ENCODE measurements at places on chromosomes 1 and 21. TPM values are rescaled to one million over a fixed set of nuclear protein-coding genes. Genes with fewer than 3 reads are reported as not detected.

ATP1A2 gene
- total RNA-seq: 1.8 TPM

AMY1A gene
- total RNA-seq: not detected

CHRNB2 gene
- total RNA-seq: 0.31 TPM

L1TD1 gene
- total RNA-seq: 4.1 TPM

KMO gene
- 0.21 TPM for total RNA-seq

C1orf141 gene
- not detected for total RNA-seq

IRF6 gene
- total RNA-seq: 92.8 TPM

PROK1 gene
- total RNA-seq: not detected

TAS1R1 gene
- total RNA-seq: 0.14 TPM

TOE1 gene
- 9.5 TPM for total RNA-seq

XPR1 gene
- total RNA-seq: 60.2 TPM

OR2L3 gene
- not detected for total RNA-seq

PTPN7 gene
- total RNA-seq: 4.7 TPM

TNFRSF8 gene
- 0.25 TPM for total RNA-seq

TSPEAR gene
- 0.09 TPM for total RNA-seq

CDCA8 gene
- total RNA-seq: 10.2 TPM

ZBTB37 gene
- 8.4 TPM for total RNA-seq

FCRL4 gene
- not detected for total RNA-seq

OR6K3 gene
- not detected for total RNA-seq

All from left colon (tissue), 2 donors.